Hepatocyte (in vitro differentiated cells): ENCODE measurements at places on chromosomes 13 and 19. TPM values are rescaled to one million over a fixed set of nuclear protein-coding genes. Genes with fewer than 3 reads are reported as not detected.

TEX26 gene
- 0.36 and 0.57 TPM in 2 replicates for total RNA-seq

IFNL1 gene
- total RNA-seq = not detected in 2 replicates

ZNF266 gene
- total RNA-seq = 21.6 and 28.7 TPM in 2 replicates

MIR17HG gene
- total RNA-seq = 6.6 and 8.4 TPM in 2 replicates

DNA sequence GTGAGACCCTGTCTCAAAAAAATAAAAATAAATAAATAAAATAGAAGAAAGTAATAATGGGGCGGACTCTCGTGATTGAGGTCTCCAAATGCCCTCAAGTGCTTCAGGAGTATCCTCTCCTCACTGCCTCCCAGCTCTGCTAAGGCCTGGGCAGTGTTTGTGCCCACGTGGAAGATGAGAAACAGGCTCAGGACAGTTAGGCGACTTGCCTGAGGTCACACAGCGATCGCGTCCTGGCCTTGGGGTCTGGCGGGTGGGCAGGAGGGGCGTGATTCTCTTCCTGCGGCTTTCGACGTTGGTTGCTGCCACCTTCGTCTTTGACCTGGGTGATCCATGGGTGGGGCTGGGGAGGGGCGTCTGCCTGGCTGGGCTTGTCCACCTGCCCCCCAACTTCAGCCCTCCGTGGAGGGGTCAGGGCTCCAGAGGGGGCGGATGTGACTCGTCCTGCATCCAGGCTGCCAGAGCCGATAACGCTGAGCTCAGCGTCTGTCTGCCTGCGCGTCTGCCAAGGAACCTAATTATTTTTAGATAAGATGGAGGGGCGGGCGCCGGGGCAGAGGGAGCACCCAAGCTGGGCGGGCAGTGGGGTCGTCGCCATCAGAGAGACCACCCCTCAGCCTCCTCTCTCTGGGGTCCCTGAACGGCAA is 56.9 kb downstream of the NFIC start:
- H3K27ac ChIP-seq = no peak overlapping the region
- no peaks in the 10 kb centered on the region for H3K27me3 ChIP-seq
- H3K4me3 ChIP-seq = no peak overlapping the region
- DNase-seq = no peak
- no peaks in the 10 kb centered on the region for H3K36me3 ChIP-seq

GRCh38 chr13:104074326-104074725 is 1008.1 kb upstream of the SLC10A2 start:
- H3K36me3 ChIP-seq = no peaks in the 10 kb centered on the region
- H3K4me3 ChIP-seq = no peak overlapping the region

DNA sequence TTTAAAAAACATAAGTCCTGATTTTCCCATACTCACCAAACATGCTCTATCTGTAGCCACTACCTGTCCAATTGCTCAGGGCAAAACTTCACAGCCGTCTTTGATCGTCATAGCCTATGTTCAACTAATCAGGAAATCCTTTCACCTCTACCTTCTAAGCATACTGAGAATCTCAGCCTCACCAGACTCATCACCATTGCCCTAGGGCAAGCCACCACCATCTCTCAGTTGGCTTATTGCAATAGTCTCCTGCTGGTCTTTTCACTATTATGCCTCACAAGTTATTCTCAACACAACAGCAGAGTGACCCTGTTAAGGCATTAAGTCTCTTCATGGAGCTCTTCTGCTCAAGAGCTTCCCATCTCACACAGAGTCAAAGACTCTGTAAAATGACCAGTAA is 260.4 kb upstream of the MAB21L1 start:
- no peaks in the 10 kb centered on the region for H3K27me3 ChIP-seq
- peaks cover 4% of the 10 kb centered on the region for H3K4me1 ChIP-seq
- H3K36me3 ChIP-seq = no peaks in the 10 kb centered on the region
- DNase-seq = no peak
- no peak overlapping the region for H3K27ac ChIP-seq
- no peak overlapping the region for H3K4me3 ChIP-seq

DNA sequence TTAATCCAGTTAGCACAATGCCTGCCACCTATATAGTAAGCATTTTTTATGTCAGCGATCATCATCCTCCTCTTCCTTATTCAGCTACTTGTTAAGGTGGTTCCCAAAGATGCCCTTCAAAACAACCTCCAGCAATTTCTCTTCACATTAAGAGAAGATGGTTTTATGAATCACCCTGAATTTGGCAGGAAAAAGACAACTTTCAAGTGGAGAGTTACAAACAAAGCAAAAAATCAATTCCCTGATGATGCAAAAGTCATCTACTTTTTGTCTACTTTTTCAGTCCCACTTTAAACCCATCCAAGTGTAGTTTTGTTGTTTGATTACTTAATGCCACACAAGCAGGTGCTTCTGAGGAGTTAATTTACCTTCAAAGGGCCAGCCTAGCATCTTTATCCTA is 139.1 kb upstream of the SERP2 start:
- no peak overlapping the region for H3K27ac ChIP-seq
- no peaks in the 10 kb centered on the region for H3K27me3 ChIP-seq
- H3K4me1 ChIP-seq = peaks cover 33% of the 10 kb centered on the region
- no peaks in the 10 kb centered on the region for H3K36me3 ChIP-seq

GRCh38 chr19:56837004-56837403 is 3.5 kb downstream of the PEG3 start:
- no peaks in the 10 kb centered on the region for H3K4me1 ChIP-seq
- H3K27ac ChIP-seq = no peak overlapping the region
- no peak for DNase-seq
- no peak overlapping the region for H3K4me3 ChIP-seq
- H3K36me3 ChIP-seq = no peaks in the 10 kb centered on the region
- H3K27me3 ChIP-seq = no peaks in the 10 kb centered on the region

DNA sequence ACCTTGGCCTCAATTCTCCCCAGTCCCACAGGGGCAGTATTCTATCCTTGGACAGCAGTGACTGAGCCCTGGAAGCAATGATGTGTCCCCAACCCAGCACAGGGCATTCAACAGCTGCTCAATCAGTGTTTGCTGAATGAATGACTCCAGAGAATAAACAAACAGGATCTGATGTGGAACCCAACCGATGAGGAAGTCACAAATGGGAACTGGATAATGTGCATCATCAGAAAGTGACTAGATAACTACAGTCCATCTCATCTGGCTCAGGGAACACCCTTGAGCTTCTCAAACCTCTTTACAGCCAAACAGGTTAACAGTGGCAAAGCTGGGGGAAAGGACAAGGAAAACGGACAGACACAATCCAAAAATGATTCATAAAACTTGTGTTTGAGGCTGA is 8.2 kb downstream of the SLC25A30 start:
- no peak overlapping the region for H3K4me3 ChIP-seq
- DNase-seq = no peak
- peaks cover 4% of the 10 kb centered on the region for H3K4me1 ChIP-seq
- H3K27ac ChIP-seq = no peak overlapping the region
